ENCODE measurements at places on chromosomes 1 and 21.

DNA sequence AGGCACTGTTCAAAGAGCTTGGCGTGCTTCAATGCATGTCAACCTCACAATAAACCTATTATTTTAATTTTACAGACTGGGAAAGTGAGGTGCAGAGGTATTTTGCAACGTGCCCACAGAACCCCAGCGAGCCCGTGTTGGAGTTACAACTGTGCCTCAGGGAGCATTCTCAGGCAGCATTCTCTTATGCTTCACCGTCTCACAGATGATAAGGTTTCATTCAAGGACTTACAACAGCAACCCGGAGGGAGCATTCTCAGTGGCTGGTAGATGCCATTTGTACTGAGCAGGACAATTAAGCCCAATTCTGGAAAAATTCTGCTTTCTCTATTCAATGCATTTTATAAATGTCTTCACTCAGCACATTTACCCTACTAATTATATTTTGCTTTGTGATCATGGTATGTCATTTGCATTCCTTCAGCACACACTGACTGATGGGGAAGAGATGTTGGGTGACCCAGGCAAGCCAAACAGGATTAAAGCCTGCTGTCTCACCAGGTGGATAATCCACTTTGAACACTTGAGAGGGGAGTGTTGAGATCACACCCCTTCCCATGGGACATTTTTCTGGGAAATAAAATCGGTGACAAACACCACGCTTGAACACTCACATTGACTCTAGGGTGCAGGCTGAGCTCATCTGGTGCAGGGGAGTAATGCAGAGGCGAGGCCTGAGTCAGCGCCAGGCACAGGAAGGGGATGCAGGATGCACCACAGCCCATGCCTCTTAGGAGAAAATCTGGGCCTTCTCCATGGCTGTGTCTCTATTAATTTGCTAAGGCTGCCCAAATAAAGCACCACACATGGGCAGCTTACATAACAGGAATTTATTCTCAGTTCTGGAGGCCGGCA lies 113.9 kb downstream of the CLIC6 start:
- DNase-seq, result no peak

- DNase-seq, result no peak
These were observed 40.0 kb upstream of the CD101 start for GRCh38 chr1:116961606-116962005.

DNA sequence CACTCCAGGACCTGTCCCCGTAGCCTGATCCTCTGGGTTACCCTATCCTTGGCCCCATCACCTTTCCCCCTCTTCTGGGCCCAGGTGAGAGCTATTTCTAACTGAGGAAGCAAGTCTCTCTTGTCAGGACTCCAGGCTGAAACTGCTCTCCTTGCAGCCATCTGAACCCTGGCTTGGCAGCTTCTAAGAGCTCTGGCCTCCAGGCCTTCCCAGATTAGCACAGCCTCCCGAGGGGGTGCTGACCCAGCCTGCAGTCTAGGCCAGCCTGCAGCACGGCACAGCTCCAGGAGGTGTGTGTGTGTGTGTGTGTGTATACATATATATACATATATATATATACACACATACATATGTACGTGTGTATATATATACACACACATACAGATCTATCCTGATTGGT lies 17.4 kb downstream of the CACNA1S start:
- no peak for DNase-seq

- DNase-seq, result peak; percentile 87
These were observed at the start of gene CD2 for GRCh38 chr1:116754198-116754977. TSS of gene CD2 (plus strand) at chr1:116754430. CDS start at chr1:116754493, 63 bp downstream.

DNA sequence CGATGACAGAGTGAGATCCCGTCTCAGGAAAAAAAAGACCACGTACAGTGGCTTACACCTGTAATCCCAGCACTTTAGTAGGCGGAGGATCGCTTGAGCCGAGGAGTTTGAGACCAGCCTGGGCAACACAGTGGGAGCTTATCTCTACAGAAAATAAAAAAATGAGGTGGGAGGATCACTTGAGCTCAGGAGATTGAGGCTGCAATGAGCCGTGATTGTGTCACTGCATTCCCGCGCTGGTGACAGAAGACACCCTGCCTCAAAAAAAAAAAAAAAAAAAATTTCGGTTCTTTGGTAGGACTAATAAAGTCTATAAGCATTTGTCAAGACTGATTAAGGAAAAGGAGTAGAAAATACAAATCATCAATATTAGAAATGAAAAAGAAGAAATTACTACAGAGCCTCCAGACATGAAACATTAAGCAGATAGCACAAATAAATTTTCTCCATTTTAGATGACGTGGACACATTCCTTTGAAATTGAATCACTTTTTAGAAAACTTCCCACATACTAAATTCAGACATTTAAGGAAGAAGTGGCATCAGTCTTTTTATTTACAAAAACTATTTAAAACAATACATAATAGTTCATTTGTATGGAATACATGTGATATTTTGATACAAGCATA lies 30.4 kb downstream of the MORC3 start:
- DNase-seq, result no peak

- no peak for DNase-seq
These were observed 1005.7 kb upstream of the NCAM2 start for GRCh38 chr21:19992540-19992939.

DNA sequence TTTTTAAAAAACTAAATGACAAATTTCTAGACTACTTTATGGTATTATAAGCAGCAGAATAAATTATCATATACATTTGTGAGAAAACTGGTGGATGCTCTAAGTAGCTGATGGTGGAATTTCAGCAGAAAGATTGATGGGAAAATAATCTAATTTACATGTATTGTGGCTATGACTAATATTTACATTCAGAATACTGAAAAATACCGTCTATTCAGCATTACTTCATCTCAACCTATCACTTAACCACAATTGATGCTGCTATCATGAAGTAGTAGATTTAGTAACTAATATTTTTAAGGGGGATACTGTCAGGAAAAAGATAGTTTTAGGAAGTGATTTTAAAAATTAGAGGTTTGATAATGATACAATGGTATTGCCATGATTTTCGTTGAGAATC lies 137.9 kb downstream of the IFI44 start:
- no peak for DNase-seq

DNA sequence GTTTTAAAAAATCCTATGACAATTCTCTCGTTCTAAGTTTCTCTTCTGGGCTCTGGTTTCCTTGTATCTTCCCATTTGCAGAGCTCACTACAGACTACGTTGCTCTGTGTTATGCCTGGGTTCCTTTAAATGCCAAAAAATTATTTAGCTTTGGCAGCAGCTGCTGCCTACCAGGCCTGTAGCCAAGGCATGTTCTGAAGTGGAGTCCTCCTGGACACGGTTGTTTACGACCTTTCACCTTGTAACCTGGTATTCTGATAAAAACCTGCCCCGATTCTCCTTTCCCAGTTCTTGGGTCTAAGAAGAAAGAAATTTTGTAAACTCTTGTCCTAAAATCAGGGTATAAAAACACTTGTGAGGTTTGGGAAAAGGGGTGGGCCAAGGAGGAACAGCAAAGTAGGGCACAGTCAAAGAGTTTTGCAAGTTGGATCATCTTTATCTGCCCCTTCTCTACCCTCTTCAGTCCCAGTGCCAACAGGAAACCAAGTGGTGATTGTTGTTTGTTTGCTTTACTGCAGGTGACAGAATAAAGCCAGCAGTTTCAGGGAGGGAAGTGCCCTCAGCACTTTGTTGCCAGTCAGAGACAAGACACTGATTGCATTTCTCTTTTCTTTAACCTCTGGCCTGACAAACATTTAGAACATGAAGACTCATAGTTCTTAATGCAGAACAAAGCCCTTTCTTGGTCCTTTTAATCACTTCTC lies 3.1 kb upstream of the TXNIP start:
- no peak for DNase-seq

DNA sequence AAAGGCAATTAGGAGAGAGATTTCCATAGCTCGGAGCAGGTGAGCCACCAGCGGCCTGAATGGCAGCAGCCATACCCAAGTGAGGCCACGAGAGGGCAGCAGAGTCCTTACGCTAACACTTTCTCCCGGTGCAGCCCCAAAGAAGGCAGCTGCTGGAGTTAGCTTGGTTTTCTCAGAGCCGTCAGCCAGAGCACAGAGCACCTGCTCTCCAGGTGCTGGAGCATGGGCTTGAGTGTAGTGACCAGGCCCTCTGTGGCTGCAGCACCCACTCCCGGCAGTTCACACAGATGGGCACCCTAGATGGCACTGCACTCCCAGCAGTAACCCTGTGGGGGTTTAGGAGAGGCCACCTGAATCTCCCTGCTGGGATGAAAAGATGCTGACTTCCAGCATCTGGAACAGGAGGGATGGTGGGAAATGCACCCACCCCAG lies 45.8 kb downstream of the TMCC2 start:
- DNase-seq, result peak; percentile 81

GRCh38 chr1:33725037-33725436 lies 138.8 kb upstream of the HMGB4 start:
- no peak for DNase-seq

GRCh38 chr1:212260557-212261355 lies 24.5 kb upstream of the PPP2R5A start:
- DNase-seq, result peak; percentile 14

- no peak for DNase-seq
These were observed 77.9 kb downstream of the OMA1 start for GRCh38 chr1:58468612-58469011.

GRCh38 chr1:64327119-64327518 lies 123.7 kb downstream of the UBE2U start:
- DNase-seq, result no peak

DNA sequence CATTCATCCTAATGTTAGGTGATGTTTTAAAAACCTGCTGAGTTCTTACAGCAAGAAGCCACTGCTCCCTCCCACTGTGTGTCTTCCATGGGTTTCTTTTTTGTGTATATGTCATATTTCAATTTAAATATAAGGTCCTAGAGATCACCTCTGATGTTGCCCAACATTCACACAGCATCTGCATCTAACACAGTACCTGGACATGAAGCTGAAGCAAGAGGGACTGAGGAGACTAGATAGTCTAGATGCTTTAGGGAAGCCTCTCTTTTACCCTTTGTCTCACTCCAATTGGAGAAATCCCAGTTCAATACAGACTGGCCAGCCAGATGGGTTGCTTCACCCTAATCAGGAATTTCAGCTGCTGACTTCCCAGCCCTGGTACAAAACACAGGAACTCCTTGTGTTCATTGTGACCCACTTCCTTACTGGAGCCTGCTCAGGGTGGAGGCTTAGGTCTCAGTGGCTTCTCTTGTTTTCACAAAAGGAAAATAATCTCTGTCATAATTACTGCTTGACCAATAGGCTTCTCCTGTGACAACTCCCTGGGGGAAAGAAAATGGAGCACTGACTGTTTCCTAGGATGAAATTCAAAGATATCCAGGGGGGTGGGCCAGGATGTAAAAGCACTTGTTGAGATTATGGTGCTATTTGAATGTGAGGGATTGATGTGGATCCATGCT lies 17.3 kb downstream of the BTG2 start:
- no peak for DNase-seq

GRCh38 chr1:92538048-92538412 lies 51.3 kb upstream of the GFI1 start:
- DNase-seq, result peak; percentile 81

- DNase-seq, result no peak
These were observed 694.1 kb downstream of the USP25 start for GRCh38 chr21:16423921-16424320.

DNA sequence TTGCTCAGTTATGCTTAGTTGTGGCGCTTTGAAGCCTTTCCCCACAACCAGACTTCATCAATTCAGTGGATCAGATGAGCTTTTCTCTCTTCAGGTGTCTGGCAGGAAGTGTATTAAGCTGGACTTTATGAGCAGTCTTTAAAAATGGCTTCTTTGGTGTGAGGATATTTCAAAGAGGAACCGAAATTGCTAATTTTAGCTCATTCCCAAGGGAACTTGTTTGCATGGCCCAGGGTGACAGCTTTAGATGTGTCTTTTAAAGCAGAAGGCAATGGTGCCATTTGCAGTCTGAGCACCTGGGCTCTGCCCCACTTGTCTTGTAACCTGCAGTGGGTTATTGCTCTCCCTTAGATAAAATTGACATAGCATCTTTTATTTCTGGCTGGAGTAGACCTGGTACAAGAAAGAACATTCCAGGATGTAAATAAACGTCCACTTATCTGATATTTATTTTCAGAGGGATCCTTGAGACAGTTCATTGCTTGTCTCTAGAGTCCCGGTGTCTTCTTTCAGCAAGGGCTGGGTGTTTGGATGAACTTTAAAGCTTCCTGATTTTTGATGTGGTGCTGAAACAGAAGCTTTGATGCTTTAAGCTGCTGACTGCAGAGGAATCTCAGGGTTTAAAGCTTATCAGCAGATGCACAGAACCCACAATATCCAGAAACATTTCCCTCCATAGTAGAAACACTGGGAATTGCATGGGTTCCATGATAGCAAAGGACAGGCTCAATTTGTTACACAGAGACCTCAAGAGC lies 241.7 kb downstream of the ADGRL2 start:
- no peak for DNase-seq

DNA sequence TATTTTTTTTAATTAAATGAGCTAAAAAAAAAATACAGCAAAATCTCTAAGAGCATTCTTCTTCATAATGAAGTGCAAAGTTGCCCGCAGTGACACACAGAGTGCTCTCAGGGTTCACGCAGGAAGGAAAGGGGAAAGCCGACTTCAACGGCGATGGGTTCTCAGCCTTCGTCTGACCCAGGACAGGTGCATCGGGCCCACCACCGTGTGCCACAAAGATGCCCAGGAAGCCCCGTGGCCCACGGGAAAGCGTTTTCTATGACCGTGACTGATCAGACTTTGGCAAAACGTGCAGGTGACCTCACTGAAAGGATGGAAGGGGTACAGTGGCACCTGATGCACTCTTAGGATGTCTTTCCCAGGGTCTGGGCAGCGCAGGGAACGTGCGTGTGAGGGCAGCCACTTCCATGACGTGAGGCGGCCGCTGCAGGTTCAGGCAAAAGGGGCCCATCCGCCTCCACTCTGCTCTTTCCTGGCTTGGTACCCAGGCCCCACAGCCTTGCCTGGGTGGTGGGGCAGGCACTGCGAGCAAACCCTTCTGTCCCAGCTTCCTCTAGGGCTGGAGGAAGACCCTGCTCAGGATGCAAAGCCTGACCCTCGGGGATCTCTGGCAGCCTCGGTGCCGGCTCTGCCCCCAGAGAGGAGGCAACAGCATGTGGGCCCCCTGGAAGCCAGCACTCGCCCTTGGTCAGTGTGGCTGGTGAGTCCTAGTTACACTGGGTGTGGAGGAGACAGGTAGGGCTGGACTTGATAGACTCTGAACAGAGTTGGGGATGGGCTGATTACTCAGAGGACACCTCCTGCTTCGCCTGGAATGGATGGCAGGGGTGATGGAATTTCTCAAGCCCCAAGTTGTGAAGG lies 8.3 kb downstream of the LRRC47 start:
- DNase-seq, result no peak

- peak; percentile 50 for DNase-seq
These were observed 1.6 kb upstream of the NPHP4 start for GRCh38 chr1:5993556-5994491.

DNA sequence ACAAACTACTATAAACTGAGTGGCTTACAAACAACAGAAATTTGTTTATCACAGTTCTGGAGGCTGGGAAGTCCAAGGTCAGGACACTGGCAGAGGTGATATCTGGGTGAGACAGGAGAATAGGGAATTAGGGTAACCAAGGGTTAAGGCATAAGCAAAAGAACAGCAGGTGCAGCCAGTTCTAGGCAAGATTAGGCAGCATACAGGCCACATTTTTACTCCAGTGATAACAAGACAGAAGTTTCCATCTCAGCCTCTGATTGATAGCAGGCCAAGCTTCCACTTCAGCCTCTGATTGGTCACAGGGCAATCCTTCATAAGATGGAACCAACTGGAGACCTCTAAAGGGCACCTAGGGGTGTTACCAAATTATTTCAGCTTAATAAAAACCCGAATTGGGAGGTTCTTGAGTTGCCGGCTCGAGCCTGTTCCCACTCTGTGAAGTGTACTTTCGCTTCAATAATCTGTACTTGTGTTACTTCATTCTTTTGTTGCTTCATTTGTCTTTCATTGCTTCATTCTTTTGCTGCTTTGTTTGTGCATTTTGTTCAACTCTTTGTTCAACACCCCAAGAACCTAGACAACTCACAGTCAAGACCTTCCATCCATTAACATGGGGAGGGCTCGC lies 185.6 kb downstream of the TOMM20 start:
- no peak for DNase-seq

All from activated CD4-positive, alpha-beta T cell treated with anti-CD3 and anti-CD28 coated beads, Interleukin-2, Interleukin-4, amounts not matched to agents 100 ng/mL and 50 ng/mL, durations not matched to agents 16 hours and 8 hours (primary cell).